Activated T-helper 1 cell treated with anti-CD3 and anti-CD28 coated beads, Interleukin-2, amount 50 U/mL, for 16 hours (primary cell): ENCODE measurements at places on chromosomes 13 and 19.

GRCh38 chr19:29467824-29468401 lies 57.9 kb upstream of the VSTM2B start:
- no peak for DNase-seq

- no peak for DNase-seq
Measured at GRCh38 chr19:6730153-6730804, 7.1 kb downstream of the GPR108 start.

- DNase-seq: no peak
Measured at GRCh38 chr19:16380314-16380695, 55.7 kb downstream of the KLF2 start.

DNA sequence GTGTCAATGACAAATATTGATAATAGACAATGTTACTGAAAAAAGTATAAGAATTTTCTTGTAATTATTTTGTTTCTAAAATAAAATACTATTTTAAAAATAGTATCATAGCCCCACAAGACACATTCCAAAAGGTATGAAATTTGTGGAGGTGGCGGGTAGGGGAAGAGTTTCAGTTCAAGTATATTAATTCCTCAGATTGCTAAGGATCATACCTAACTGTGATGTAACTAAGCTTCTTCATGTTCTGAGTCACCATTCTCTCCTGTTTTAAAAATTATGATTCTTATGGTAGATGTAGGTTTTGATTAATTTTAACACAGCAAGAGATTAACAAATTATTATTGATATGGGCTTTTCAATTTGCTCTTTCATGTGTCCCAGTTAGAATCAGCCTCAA lies 61.3 kb downstream of the MYO16 start:
- no peak for DNase-seq

DNA sequence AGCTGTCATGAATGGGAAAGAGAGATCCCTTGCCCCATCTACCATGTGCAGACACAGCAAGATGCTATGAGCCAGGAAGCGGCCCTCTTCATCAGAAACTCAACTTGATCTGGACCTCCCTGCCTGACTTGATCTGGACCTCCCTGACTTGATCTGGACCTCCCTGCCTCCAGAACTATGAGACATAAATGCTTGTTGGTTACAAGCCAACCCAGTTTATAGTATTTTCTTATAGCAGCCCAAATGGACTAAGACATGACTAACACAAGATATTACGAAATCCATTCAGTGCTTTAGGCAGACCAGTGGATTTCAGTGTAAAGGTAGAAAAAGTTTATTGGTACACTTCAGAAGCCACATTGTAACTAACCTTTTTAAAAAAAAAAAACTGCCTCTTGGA lies 15.6 kb downstream of the PCID2 start:
- DNase-seq: no peak

- no peak for DNase-seq
Measured at GRCh38 chr13:33933810-33934209, 115.9 kb downstream of the RFC3 start.

GRCh38 chr13:38688674-38689073 lies 1.8 kb downstream of the FREM2 start:
- DNase-seq: no peak

GRCh38 chr19:29131456-29131855 lies 81.5 kb downstream of the UQCRFS1 start:
- DNase-seq: no peak

DNA sequence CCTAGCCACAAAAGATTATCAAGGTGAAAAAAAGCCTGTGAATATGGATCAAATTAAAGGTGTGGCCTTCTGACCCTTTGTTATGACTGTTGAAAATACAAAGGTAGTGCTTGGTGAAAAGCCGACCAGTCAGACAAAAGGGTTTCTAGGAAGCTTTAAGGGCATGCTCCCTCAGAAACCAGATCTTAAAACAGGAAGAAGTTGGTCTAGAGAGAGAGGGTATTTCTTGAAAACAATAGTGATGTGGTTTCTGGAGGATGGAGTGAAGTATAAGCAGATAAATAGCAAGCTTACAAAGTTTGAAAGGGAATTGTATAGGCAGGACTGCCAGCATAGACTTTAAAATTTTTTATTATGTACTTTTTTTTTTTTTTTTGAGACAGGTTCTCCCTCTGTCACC lies 5.0 kb upstream of the EID2 start:
- DNase-seq: no peak

DNA sequence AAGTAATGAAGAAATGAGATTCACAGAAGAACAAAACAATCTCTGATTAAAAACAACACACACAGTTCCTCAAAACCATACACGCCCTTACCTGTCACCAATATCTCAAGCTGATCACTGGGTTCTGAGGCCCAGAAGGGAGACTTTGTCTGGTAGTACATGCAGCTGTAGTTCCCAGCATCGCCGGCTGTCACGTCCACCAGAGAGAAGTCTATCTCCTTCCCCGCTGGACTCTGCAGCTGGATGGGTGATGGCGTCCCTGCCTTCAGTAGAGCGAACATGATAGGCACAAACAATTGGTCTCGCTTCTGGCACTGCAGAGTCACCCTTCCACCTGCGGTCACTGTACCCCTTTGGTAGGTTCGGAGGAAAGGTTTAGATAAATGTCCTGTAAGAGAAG lies 7.3 kb downstream of the TARM1 start:
- DNase-seq: no peak

DNA sequence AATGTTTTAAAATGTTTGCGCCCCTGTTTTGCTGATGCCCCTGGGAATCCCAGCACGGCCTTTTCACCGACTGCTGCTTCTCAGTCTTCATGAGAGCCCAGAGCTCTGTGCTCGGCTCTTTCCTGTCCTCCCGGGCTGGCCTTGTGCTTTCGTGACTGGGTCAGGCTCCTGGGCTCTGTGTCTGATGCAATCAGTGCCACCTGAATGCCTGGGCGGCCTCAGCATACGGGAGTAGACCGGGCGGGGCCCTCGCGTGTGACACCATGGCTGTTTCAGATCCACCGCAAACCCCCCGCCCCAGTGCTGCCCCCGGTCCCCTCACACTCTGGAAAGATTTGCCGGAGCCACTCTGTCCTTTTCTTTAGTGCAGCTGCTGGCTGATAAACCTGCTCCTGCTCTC lies 21.4 kb downstream of the PABPC3 start:
- no peak for DNase-seq

DNA sequence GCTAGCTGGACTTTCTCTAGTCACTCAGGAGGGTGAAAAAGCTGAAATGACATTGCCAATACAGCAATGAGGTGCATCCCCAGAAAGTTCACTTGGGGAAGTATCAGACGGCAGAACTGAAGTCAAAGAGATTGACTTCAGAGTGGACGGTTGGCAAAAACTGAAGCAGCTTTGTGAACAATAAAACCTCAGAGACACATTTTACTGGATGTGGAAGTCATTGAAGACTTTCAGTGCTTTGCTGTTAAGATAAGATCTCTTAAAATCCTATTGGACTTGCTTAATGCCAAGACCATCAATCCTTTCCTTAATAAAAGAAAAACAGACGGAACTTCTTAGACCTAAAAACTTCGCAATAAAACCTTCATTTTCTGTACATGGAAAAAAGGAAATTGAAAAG lies 103.7 kb downstream of the ABCC4 start:
- DNase-seq: no peak

GRCh38 chr19:1357531-1358109 lies 26.1 kb upstream of the NDUFS7 start:
- no peak for DNase-seq

DNA sequence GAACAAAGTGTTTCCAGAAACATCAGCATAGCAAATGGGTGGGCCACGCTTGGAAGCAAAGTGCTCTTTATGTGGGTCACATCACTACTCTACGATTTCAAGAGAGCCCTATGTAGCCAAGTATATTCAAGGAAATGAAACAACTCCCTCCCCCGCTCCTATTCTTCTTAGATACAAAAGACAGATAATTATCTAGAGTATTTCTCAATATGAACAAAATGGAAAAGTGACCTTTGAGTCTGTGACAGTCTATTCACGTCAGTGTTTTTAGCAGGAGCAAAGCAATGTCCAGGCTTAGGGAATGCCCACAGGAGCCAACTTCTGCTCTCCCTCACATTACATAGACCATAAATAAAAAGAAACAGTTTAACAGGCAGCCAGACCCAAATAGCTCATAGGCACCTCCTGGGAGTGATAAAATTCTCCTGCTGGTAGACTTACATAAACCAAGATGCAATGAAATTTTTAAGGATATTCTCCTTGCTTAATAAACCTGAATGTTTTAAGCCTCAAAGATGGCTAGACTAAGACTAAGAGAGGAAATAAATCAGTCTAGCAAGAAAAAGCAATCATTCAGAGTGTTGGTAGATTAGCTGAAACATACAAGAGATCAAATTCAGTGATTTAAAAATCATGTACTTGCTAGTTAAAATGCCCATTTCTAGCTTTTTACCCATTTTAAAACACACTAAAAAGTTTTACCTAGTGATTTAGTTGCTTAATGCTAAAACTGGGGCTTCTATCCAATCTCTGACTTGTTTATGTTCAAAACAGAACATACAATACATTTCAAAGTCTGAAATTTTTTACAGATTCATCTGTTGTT lies 182.8 kb downstream of the RGCC start:
- DNase-seq: no peak

DNA sequence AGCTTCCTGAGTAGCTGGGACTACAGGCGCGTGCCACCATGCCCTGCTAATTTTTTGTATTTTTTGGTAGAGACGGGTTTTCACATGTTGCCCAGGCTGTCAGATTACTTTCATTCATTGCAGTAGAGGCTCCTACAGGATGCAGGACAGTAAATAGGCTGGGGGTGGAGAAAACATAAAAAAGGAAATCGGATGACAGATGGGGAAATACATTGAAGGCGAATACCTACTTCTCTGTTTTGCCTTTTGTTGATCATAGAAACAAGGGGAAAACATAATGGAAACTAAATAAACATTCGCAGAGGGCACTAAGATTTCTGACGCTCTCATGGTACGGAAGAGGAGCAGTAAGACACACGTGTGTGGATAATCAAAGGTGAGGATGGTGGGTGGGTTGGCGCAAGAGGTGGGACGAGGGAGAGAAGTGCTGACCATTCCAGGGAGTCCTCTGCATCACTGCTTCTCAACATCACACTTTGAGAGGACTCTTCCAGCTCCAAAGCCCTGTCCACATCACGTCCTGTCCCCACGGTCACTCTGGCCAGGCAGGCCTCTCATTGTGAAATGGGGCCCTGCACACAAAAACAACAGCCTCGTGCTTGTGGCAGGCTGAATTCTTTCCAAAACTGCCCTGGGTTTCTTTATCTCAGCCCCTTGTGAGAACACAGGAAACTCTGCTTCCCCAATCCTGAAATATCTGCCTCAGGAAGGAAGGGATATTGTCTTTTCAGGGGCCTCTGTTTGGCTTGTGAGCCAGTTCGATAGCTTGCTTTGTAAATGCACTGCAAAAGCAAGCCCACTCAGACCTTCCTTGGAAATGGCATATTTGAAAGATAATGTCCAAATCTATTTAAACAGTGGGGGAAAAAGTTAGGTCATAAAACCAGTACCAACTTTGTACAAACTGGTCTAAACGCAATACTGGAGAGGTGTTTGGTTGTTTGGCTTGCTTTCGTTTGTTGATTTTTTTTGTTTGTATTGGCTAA lies 188.5 kb downstream of the FOXO1 start:
- no peak for DNase-seq
